Brain microvascular endothelial cell (primary cell): ENCODE measurements at places on chromosomes 6 and 20.

DNA sequence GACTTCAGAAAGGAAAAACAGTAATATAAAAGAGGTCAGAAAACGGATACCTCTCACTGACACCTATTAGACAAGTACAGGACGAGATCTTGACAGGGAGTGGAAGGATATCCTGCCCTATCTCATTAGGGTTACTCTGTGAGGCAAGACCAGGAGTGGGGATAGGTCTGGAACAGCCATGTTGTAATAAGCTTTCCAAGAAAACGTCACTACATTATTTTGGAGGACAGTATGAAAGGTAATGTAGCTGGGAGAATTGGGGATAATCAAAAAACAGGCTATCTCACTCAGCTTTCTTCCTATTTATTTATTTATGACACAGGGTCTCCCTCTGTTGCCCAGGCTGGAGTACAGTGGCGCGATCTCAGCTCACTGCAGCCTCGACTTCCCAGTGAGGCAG, 25.3 kb downstream of the HMGN4 start:
- DNase-seq, result no peak

DNA sequence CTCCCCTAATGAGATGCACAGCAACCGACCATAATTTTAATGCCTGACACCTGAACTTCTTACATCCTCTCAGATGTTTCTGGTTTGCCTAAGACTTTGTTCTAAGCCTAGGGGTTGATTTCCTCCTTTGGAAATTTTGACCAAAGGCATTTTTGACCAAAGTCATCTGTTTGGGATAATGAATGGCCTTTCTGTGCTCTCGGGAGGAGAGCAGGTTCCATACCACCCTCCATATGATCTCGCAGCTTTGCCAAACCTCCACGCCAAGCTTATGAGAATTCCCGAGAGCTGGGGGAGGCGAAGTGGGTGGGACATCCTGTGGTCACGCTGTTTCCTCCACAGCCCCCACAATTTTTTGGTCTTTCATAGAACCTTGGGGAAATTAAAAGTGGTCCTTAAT, 91.7 kb downstream of the SCML4 start:
- no peak for DNase-seq

GRCh38 chr6:125098253-125098652, 55.3 kb upstream of the TPD52L1 start:
- DNase-seq, result no peak

DNA sequence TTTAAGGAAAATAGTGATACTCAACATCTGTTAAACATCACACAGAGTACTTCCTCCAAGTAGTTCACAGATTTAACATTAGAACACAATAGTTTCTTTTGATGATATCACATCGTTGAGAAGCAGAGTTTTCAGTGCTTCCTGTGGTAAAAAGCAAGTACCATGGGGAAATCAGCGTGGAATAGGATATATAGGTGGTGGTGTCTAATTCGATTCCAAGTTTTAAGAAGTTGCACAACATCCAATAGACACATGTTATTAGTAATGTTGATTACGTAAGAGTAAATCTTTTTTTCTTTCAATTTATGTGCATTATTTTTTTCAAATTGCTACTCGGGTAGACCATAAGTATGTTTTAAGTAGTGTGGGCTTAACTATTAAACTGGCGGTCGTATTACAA, 360.7 kb downstream of the NKAIN2 start:
- DNase-seq, result no peak

GRCh38 chr6:40936818-40937251, 102.2 kb downstream of the UNC5CL start:
- DNase-seq, result peak; percentile 76

- DNase-seq, result no peak
Measured at GRCh38 chr6:167420858-167421766, 96.2 kb downstream of the TTLL2 start.

DNA sequence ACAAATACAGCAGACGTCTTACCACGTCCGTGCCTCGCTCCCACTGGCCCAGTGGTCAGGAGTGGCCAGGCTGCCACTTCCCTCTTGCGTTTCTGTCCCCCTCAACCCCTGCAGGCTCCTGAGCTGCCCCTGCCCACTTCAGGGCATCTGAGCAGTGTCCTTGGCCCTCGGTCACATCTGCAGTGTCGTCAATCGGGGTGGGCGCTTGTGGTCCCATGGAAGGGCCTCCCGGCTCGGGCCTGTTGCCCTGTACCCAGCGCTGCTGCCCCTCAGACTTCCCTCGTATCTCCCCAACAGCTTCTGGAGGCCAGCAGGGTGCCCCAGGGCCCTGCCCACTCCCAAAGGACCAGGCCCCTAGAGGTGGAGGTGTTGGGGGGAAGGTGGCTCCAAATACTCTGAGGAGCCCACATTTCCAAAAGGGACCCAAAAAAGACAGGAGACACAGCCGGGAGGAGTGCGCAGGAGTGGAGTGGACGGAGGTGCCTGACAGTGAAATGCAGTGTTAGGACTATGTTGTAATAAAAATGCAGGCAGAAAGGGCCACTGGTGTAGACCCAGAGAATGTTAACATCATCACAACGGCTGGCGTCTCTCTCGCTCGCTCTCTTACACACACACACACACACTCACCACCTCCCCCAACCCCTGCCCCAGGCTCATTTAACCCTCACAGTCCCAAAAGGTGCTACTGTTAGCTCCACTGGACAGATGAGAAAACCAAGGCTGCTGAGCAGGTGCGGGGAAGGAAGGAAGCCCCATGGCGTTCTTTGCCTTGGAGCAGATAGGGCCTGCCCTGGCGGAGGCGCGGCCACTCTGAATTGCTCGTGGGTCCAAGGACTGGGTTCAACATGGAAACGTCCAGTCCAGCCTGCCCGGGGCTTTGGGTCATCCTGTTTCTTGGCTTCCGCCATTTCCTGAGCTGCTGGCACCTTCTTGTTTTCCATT, 343.9 kb downstream of the ZFAND3 start:
- no peak for DNase-seq

GRCh38 chr6:131773284-131773950, 34.4 kb upstream of the ENPP1 start:
- DNase-seq, result no peak

DNA sequence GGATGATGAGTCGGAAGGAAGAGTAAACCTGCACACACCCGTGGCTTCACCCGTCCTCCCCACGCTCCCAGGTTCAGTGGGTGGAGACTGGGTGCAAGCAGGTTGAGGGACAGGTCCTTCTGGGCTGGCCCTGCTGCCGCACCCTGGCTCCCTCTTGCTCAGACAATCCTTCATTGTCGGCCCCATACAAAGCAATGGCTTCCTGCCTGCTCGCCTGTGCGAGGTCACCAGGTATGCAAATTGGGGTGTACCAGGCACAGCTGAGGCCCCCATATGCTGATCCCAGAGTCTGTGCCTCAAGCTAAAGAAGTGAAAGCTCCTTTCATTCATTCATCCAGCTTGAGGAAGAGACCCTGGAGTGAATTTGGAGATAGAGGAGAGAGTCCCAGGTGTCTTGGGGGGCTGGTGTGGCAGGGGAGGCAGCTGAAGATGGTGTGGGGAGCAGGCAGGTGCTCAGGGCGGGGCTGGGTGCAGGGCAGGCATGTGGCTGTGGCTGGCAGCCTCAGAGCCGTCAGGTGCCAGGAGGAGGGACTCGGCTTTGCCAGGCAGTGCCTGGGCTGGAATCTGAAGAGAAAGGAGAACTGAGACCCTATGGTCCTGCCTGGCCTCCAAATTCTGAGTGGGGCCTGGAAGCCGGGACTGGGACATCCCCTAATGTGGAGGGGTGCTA, 4.7 kb downstream of the SLCO4A1 start:
- no peak for DNase-seq

GRCh38 chr20:41052742-41053419, 24.3 kb downstream of the TOP1 start:
- peak; percentile 56 for DNase-seq

DNA sequence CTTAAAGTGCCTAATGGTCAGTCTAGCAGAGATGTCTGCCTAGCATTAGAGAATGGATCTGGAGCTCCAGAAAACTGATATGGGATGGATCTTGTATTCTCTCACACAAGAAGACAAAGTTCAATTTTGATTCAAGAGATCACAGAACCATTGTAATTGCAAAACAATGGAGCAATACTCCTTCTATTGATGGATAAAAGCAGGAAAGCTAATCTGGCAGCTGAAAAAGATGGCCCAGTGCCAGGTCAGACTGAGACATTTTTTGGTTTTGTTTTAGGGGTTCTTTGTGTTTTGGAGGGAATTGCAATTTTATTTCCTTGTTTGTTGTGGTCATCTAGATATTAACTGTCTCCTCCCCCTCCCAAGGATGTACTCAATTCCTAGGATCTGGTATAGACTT, 14.6 kb upstream of the ZNF133 start:
- DNase-seq, result no peak

DNA sequence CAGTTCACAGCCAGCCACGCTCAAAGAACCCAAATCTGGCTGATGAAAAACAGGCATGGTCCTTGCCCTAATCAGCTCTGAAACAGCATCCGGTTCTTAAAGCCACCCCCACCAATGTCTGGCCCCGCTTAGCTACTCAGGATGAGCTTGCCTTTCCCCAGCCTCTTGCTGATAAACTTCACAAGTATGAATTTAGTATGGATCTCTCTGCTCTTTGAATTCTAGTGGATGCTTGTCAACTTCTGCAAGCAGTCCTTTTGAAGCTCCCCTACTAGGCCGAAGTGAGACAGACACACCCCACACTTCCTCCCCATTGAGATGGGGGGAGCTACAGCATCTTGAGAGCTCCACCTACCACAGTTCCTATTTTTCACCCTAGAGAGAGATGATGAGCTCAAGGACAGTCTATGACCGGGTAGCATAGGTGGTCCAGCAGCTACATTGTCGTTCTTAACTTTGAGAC, 36.7 kb downstream of the EBF4 start:
- DNase-seq, result no peak

- DNase-seq, result peak; percentile 81
Measured at GRCh38 chr6:132369526-132369925, 31.7 kb downstream of the MOXD1 start.

GRCh38 chr20:50221501-50222308, 31.1 kb downstream of the CEBPB start:
- no peak for DNase-seq

GRCh38 chr6:115902436-115902835, 158.3 kb downstream of the FRK start:
- DNase-seq, result no peak
